ENCODE measurements at places on chromosomes 1 and 21. TPM values are rescaled to one million over a fixed set of nuclear protein-coding genes. Genes with fewer than 3 reads are reported as not detected.

CHAF1B gene
- polyA plus RNA-seq = 5.2 TPM

ZBTB21 gene
- 9.1 TPM for polyA plus RNA-seq

LRRC47 gene
- 28.8 TPM for polyA plus RNA-seq

RGS8 gene
- not detected for polyA plus RNA-seq

AADACL4 gene
- polyA plus RNA-seq = not detected

DNA sequence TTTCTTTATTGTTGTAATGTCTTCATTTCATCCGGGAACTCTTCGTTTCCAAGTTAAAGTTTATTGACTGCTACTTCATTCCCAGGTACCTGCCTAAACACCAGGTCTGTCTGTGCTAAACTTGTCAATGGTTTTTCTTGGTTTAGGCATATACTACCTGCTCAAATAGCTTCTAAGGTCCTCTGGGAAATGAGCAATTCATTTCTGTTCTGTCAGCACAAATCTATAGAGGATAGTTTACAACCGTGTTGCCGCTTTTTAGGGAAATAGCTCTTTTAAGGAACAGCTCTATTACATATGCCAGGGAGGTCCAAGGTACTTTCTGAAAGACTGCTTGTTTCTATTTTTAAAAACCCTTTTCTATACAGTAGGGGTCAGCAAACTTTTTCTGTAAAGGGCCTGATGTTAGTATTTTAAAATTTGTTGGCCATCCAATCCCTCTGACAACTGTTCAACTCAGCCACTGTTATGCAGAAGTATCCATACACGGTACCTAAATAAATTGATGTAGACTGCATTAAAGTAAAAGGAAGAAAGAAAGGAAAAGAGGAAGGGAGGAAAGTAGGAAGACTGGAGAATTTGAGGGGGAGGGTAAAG is 222.7 kb upstream of the PTBP2 start:
- no peak for DNase-seq

DNA sequence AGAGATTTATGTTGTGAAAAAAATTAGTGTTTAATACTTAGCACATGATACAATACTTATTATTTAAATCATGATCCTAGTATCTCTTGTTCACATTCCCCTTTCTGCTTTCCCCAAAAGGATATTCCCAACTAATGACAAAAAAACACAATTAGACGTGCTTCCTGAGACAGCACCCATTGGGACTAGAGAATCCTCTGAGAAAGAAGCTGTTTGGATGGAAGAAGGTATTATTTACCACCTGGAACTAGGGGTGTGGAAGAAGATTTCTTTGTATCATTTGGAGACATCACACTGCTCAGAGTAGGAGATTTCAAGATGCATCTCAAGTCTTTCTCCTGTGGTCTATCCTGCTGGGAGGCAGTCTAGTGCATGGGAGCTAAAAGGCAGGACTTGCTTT is at the start of gene OR10Z1:
Gene OR10Z1, plus strand, starts transcription at position 301 of the 400 bp plus-strand sequence. CDS start 1,171 bp downstream, outside the sequence.
- no peak for DNase-seq

- DNase-seq = peak; percentile 84
These were observed 41.1 kb downstream of the C1orf198 start for GRCh38 chr1:230827081-230827681.

DNA sequence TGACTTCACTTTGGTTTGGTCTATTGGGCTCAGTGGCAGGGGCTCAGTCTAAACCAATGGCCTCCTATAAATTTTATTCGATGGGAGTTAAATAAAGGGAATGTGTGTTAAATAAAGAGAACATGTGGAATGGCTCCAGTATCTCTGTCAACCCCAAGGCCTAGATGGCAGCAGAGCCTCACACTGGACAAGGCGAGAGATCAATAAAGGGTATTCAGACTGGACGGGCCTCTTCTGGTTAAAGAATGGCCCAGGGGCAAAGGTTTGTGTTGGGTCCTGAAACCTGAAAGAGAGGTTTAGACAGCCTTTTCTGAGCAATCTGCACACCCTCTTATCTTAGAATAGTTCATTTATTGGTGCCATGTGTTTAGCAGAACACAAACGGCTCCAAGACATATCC is 34.7 kb downstream of the SH3BP5L start:
- no peak for DNase-seq

DNA sequence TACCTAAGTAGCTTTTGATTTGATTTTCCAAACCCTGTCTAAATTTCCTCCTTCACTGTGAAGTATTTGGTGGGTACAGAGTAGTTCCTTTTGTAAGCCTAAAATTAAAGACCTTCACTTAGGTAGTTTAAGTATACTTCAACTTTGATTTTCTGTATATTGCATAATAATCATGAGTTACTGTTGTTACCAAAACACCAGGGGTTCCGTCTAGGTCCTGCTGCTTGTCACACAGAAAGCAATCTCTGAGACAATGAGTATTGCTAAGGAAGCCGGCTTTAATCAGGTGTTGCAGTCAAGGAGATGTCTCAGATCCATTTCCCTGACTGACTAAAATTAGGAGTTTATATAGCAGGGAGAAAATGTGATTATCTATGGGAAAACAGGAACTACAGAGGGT is 15.3 kb downstream of the RPS6KC1 start:
- DNase-seq = no peak

- peak; percentile 20 for DNase-seq
These were observed 431 bp downstream of the ARPC5 start for GRCh38 chr1:183635099-183635605.

Measured in fibroblast of lung (primary cell).